GM13977 (cell line): ENCODE measurements at places on chromosomes 7 and 10.

DNA sequence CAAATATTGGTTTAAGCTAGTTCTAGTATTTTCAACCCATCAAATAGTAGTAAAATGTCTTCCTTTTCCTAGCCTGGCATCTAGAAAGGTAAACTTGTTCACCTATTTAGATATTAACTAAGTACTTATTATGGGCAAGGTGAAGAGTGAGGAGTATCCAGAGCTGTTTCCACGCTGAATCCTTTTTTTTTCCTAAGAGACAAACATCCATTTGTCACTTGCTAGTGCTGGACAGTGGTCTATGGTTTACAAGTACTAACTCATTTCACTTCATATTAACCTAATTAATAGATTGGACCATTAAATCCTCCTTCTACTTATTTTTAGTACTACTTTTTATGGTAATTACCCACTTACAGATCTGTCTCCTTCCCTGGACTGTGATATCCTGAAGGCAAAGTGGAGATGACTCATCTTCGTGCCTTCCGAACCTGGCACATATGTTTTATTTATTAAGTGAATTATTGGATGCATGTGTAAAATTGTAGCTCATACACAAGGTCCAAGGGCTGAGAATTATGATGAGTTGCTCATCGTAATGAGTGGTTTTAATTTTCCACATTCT, 159.6 kb upstream of the IGFBP3 start:
- no peak for DNase-seq

GRCh38 chr7:3246127-3246526, 54.9 kb upstream of the SDK1 start:
- DNase-seq, result no peak

DNA sequence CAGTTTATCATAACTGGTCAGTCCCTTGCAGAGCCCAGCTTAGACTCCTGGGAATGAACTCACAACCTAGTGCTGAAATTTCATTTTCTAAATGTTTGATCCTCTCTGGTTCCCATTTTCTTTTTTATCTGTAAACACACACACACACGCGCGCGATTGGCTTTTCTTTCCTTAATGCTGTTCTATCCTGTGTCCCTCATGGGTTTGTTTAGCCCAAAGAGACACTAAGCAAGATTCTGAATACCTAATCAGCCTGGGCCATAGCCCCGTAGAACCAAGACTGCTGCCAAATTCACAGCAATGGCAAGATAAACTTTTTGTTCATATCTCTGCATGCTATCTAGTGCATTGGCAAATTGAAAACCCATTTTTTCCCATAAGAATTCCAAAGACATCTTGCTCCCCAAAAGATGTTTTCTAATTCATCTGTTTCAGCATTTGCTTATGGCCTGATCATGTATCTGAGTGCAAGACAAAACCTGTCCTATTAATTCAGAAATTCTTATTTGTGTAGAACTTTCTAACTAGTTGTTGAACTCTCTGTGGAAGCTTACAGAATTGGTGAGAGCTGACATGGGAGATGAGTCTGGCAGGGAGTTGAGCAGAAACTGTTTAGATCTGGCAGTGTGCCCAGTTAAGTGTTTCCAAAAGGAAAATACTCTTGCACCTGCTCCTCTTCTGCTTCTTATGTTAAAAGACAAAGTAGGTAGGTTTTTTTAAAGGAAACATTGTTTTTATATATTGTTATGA, 1.8 kb upstream of the IFIT1 start:
- no peak for DNase-seq

DNA sequence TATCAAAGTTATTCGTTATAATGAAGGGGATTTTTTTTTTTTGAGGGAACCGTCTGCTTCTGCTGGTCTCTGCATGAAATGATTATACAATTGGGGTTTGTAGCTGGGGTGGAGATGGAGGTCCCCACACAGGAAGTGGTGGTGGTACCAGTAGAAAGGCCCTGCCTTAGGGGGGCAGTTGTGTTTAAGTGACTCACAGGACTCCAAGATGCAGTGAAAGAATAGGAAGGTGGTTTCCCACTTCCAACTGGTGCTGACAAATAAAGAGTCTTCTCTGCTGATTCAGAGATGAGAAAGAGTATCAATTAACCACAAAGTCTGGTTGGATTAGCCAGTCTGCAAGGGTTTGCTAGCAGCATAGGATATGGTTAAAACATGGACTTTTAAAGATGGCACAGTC, 376.0 kb downstream of the SORCS3 start:
- DNase-seq, result no peak

GRCh38 chr7:3218411-3219225, 82.4 kb upstream of the SDK1 start:
- no peak for DNase-seq

DNA sequence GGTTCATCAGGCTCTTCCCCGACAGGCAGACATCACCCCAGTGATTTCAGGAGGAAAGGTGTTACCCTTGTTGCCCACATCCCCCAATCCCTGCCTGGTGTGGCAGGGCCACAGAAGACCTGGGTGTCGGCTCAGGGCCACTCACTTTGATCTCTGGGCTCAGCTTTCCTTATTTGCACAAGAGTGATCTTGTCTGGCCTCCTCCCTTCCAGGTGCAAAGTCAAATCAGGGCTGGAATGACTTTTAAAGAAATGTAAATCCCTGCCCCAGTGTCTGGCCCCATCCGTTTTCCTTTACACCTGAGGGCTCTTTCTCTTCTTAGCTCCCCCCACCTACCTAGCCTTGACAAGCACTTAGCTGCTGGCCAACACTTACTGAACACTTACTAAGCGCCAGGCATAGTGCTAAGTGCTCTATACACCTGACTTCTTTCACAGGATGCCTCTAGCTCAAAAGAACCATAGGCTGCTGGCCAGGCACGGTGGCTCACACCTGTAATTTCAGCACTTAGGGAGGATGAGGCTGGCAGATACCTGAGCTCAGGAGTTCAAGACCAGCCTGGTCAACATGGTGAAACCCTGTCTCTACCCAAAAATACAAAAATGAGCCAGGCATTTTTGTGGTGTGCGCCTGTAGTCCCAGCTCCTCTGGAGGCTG, 979 bp upstream of the NODAL start:
- DNase-seq, result no peak

DNA sequence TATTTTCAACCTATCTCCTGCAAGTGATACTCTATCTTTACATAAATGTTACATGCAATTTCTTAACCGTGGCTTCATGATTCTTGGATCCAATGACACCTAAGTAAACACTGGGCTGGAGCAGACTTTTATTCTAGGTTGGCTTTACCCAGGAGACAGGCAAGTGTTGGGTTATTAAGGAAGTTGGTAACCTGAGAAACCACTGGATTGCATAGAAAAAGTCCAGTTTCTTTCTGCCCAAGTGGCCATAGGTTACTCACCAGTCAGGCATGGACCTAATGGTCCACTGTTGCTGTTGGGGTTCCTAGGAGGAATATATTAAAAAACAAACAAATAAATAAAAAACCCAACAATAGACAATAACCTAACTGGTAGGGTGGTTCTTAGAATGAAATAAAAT, 112.8 kb downstream of the SEMA3D start:
- no peak for DNase-seq

DNA sequence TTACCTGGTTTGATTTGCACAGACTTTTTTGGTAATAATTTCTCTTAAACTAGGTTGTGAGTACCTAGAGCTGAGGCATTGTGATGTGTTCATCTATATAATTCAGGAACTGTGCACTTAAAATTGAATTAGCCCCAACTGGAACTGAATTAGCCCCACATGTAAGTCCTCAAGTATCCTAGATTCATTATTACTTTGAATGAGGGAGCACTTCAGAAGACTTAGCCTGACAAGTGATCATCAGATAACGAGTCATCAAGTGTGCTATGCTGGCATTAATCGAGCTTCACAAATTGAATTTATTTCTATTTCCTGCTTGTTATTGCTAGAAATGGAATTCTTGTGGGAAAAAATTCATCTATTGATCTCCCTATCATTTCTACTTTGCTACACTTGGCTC, 323.4 kb upstream of the SEMA3D start:
- DNase-seq, result no peak

DNA sequence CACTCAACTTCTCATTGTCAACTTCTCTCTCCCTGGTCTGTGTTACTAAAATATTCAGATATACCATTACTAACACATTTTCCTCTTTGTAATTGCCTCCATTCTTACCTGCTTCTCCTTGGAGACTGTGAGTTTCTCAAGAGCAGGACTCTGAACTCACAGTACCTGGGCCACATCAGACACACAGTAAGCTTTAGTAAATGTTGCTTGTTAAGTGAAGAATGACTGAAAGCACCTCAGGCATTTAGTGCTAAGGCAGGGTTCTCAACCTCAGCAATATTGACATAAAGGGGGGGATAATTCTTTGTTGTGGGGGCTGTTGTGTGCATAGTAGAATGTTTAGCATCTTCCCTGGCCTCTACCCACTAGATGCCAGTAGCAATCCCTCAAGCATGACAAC, 72.0 kb upstream of the RAB11FIP2 start:
- no peak for DNase-seq

- DNase-seq, result no peak
Observed at GRCh38 chr7:70037171-70037933, 439.1 kb downstream of the AUTS2 start.

GRCh38 chr10:128530301-128530700, 404.1 kb upstream of the MKI67 start:
- DNase-seq, result peak; percentile 34

GRCh38 chr7:3956949-3957348, 655.9 kb downstream of the SDK1 start:
- no peak for DNase-seq

- DNase-seq, result no peak
Observed at GRCh38 chr7:3174515-3175284, 126.4 kb upstream of the SDK1 start.

DNA sequence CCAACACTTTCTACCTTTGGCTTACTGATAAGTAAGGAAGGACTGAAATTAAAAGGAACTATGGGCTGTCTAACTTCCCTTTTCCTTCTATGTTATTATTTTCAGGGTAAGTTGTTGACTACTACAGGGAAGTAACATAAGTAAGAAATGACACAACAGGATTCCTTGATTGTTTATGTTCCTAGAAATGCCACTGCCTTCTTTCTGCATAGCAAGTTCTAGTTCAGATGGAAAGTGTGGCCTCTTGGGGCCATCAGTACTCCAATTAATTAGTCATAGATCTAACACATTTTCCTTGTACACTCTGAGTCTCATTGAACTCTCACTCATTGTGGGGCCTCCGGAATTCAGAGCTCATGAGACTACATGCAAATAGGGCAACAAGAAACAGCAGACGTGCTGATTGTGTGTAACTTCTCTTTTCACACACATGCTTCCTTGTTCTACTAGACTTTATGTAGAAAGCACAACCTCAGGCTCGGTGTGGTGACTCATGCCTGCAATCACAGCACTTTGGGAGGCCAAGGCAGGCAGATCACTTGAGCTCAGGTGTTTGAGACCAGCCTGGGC, 35.3 kb upstream of the HIBADH start:
- peak; percentile 8 for DNase-seq

DNA sequence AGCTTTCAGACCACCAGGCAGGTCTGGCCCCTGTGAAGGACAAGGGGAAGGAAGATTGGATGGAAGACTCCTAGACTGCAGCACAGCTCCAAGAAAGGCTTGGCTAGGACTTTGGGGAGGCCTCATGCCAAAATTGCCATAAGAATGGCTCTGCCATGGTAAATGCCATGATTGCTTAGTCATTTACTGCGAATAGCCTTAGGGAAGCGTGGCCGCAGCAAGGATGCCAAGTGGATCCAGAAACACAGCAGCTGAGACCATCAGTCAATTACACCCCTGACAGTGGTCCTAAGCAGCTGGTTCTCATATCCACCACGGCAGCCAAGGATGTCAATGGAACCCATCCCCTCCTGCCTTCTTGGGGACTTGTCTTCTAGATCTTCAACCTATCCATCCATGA, 88.2 kb upstream of the AUTS2 start:
- DNase-seq, result no peak

DNA sequence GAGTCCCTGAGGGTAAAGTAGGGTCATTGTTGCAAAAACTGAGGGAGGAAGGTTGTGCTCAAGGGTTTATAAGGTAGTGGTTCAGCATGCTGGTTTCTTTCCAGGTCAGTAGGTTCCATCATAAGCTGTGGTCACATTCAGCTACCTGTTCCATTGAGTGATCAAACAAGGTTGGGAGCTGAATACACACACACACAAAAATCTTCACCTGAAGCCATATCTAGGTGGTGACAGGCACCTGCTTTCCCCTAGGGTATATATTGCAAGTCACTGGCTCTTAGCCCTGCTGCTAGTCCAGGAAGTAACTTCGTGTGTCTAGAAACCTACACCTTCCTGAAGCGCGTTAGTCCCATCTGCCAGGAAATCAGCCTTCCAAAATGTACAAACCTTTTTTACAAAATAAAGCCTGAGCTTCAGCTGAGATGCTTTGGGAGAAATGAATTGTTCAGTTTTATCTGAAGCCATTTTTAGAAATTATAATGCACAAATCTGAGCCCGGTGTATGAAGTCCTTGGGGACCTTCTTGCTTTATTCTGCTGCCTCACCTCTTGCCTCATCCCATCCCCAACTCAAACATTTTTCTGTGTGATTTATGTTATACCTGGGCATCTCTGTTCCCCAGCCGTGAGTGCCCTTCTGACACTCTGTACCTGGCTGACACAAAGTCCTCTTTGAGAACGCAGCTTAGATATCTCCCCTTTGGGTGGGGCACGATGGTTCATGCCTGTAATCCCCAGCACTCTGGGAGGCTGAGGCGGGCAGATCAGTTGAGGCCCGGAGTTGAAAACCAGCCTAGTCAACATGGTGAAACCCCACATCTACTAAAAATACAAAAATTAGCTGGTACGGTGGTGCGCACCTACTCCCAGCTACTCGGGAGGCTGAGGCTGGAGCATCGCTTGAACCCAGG, 10.6 kb upstream of the LAMTOR4 start:
- DNase-seq, result no peak

- DNase-seq, result no peak
Observed at GRCh38 chr7:51021906-51022570, 239.3 kb upstream of the GRB10 start.

- DNase-seq, result no peak
Observed at GRCh38 chr10:31508882-31509281, 189.9 kb downstream of the ZEB1 start.

- DNase-seq, result peak; percentile 44
Observed at GRCh38 chr10:124025660-124026588, 67.5 kb downstream of the CHST15 start.

DNA sequence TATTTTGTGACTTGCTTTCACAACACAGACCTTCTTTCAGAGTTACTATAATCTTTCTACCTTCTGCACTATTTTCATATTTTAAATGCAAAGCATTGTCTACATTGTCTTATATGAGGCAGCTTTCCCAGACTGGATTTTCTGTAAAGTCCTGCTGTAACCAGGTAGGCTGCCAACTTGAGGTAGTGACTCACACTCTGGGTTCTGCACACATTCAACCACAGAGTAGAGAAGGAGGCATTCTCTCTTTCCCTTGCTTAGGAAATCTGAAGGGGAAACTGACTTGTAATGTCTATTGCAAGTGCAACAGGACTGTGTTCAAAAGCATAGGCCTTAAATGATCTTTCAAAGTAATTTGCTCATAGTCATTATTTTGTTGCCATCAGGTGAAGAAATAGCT, 461.4 kb downstream of the GRM8 start:
- no peak for DNase-seq

- no peak for DNase-seq
Observed at GRCh38 chr10:46542567-46543465, 13.6 kb downstream of the GPRIN2 start.
